ENCODE measurements at places on chromosomes 3 and 15. TPM values are rescaled to one million over a fixed set of nuclear protein-coding genes. Genes with fewer than 3 reads are reported as not detected.

- no peaks in the 10 kb centered on the region for H3K36me3 ChIP-seq
- no peak overlapping the region for H3K4me3 ChIP-seq
- H3K27ac ChIP-seq: no peak overlapping the region
These were observed 124.8 kb upstream of the TNIK start for GRCh38 chr3:171585039-171585438.

GRCh38 chr3:17645074-17645698 lies 97.2 kb downstream of the TBC1D5 start:
- no peaks in the 10 kb centered on the region for H3K36me3 ChIP-seq
- DNase-seq: peak; percentile 40
- H3K4me3 ChIP-seq: no peak overlapping the region
- H3K4me1 ChIP-seq: no peaks in the 10 kb centered on the region

DNA sequence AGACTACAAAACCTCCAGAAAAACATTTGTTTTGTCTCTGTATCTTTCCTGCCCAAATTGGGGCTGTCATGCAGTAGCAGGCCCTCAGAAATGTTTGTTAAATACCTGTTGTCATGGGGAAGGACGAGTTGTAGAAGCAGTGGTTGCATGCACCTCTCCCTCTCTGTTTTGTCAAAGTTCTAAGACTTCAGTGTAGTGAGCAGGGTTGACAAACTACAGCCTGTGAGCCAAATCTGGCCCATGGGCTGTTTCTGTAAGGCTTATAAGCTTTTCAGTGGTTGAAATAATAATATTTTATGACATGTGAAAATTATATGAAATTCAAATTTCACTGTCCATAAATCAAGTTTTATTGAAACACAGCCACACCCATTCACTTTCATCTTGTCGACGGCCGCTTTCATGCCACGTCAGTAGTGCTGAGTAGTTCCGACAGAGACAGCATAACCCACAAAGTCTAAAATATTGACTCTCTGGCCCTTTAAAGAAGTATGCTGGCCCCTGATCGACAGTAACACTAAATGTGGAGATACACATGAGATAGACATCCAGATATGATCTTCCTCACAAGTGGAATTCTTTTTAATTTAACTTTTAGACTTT lies 102.9 kb downstream of the PDZRN3 start:
- H3K4me3 ChIP-seq: no peak overlapping the region
- no peaks in the 10 kb centered on the region for H3K36me3 ChIP-seq
- no peak for DNase-seq
- no peak overlapping the region for H3K27ac ChIP-seq
- H3K4me1 ChIP-seq: no peaks in the 10 kb centered on the region

GRCh38 chr3:11060500-11061251 lies 68.1 kb downstream of the SLC6A1 start:
- no peak overlapping the region for H3K27ac ChIP-seq
- H3K4me3 ChIP-seq: no peak overlapping the region
- no peaks in the 10 kb centered on the region for H3K36me3 ChIP-seq
- peak; percentile 78 for DNase-seq
- no peaks in the 10 kb centered on the region for H3K4me1 ChIP-seq

DNA sequence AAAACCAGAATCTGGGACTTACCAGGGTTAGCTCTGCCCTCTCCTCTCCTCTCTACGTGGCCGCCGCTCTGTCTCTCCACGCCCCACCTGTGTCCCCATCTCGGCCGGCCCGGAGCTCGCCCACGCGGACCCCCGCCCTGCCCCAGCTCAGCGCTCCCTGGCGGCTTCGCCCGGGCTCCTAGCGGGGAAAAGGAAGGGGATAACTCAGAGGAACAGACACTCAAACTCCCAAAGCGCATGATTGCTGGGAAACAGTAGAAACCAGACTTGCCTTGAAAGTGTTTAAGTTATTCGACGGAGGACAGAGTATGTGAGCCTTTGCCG lies 5.4 kb downstream of the ISL2 start:
- H3K4me1 ChIP-seq: peaks cover 26% of the 10 kb centered on the region
- H3K36me3 ChIP-seq: peaks cover 38% of the 10 kb centered on the region
- peaks cover 15% of the 10 kb centered on the region for H3K27me3 ChIP-seq
- H3K4me3 ChIP-seq: peak overlapping the region; percentile 65

- no peak overlapping the region for H3K4me3 ChIP-seq
- no peaks in the 10 kb centered on the region for H3K27me3 ChIP-seq
- H3K36me3 ChIP-seq: no peaks in the 10 kb centered on the region
- no peaks in the 10 kb centered on the region for H3K4me1 ChIP-seq
- no peak for DNase-seq
These were observed 202.8 kb upstream of the TBC1D5 start for GRCh38 chr3:17945018-17945798.

GRCh38 chr3:155418407-155418806 lies 124.9 kb upstream of the STRIT1 start:
- no peaks in the 10 kb centered on the region for H3K36me3 ChIP-seq
- no peak for DNase-seq
- no peak overlapping the region for H3K27ac ChIP-seq
- peaks cover 13% of the 10 kb centered on the region for H3K4me1 ChIP-seq
- no peaks in the 10 kb centered on the region for H3K27me3 ChIP-seq
- no peak overlapping the region for H3K4me3 ChIP-seq

GRCh38 chr3:71549951-71550350 lies 33.6 kb downstream of the FOXP1 start:
- no peaks in the 10 kb centered on the region for H3K27me3 ChIP-seq
- H3K36me3 ChIP-seq: no peaks in the 10 kb centered on the region
- peaks cover 26% of the 10 kb centered on the region for H3K4me1 ChIP-seq
- DNase-seq: no peak

DNA sequence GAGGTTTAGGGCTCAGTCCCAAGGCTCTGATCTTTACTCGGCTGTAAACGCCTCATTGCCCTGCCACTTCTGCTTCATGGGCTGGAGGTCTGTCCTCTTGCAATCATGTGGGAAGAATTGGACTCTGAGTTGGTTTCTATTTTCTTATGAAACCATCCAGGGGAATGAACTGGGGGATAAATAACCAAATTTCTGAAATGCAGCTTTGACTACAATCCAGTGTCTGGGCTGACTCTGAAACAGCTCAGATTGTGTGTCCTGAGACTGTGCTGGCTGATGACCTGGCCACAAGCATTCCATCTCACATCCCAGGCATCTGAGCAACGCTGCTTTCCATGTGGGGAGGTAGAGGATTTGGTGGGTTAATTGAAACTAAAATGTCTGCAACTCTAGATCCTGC lies 71.0 kb upstream of the GALNT15 start:
- peak overlapping the region; percentile 97 for H3K27ac ChIP-seq
- peaks cover 18% of the 10 kb centered on the region for H3K36me3 ChIP-seq
- no peak overlapping the region for H3K4me3 ChIP-seq
- H3K27me3 ChIP-seq: no peaks in the 10 kb centered on the region
- H3K4me1 ChIP-seq: peaks cover 24% of the 10 kb centered on the region

DNA sequence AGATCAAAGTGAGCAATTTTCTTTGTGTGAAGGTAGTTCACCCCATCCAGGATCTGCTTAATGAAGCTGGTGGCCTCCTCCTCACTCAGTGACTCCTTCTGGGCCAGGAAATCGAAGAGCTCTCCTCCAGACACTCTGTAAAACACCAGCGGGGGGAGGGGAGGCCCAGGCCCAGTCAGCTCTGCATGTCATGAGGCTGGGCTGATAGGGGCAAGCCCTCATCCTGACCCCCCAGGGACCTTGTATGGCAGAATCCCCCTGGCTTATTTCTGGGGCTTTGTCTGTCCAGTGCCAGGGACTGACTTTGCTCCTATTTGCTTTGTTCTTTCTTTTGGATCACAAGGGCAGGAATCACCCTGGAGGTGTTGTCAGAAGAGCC lies 74.9 kb downstream of the DAPK2 start:
- H3K4me1 ChIP-seq: peaks cover 30% of the 10 kb centered on the region
- H3K27me3 ChIP-seq: no peaks in the 10 kb centered on the region
- H3K27ac ChIP-seq: no peak overlapping the region
- DNase-seq: no peak
- no peaks in the 10 kb centered on the region for H3K36me3 ChIP-seq

- H3K4me1 ChIP-seq: no peaks in the 10 kb centered on the region
- H3K36me3 ChIP-seq: no peaks in the 10 kb centered on the region
- no peak overlapping the region for H3K4me3 ChIP-seq
- no peak overlapping the region for H3K27ac ChIP-seq
- H3K27me3 ChIP-seq: no peaks in the 10 kb centered on the region
These were observed 72.3 kb downstream of the THSD4 start for GRCh38 chr15:71187526-71187925.

DNA sequence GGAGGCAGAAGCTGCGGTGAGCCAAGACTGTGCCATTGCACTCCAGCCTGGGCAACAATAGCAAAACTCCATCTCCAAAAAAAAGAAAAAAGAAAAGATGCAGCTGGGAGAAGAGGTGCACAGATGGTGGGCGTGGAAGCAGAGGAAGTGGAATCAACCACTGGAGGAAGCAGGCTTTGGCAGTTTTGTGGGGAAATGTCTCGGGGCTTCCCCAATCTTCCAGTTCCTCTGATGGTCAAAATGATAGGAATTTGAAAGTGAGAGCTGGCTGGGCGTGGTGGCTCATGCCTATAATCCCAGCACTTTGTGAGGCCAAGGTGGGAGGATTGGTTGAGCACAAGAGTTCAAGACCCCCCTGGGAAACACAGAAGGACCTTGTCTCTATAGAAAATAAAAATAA lies 48.1 kb upstream of the SMAD3 start:
- H3K36me3 ChIP-seq: no peaks in the 10 kb centered on the region
- H3K27me3 ChIP-seq: no peaks in the 10 kb centered on the region
- no peak overlapping the region for H3K27ac ChIP-seq
- no peak overlapping the region for H3K4me3 ChIP-seq
- peaks cover 16% of the 10 kb centered on the region for H3K4me1 ChIP-seq

DNA sequence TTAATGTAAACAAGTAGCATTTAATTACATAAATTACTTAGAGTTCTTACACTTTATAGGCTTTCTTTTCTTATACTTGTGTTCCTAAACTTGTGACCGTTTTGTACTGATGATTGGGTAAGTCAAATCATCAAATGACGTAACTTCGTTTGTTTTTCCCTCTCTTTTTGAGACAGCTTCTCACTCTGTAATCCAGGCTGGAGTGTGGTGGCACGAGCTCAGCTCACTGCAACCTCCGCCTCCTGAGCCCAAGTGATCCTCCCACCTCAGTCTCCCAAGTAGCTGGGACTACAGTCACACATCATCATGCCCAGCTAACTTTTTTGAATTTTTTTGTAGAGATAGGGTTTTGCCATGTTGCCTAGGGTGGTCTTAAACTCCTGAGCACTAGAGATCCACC lies 226.0 kb downstream of the TCF12 start:
- H3K27me3 ChIP-seq: no peaks in the 10 kb centered on the region
- H3K4me3 ChIP-seq: no peak overlapping the region
- H3K4me1 ChIP-seq: no peaks in the 10 kb centered on the region
- no peaks in the 10 kb centered on the region for H3K36me3 ChIP-seq
- H3K27ac ChIP-seq: no peak overlapping the region
- no peak for DNase-seq

- H3K36me3 ChIP-seq: peaks cover 45% of the 10 kb centered on the region
- no peak overlapping the region for H3K4me3 ChIP-seq
- peak overlapping the region; percentile 11 for H3K27ac ChIP-seq
- no peak for DNase-seq
- H3K4me1 ChIP-seq: peaks cover 35% of the 10 kb centered on the region
These were observed 43.8 kb downstream of the MSL2 start for GRCh38 chr3:136152176-136152843.

DNA sequence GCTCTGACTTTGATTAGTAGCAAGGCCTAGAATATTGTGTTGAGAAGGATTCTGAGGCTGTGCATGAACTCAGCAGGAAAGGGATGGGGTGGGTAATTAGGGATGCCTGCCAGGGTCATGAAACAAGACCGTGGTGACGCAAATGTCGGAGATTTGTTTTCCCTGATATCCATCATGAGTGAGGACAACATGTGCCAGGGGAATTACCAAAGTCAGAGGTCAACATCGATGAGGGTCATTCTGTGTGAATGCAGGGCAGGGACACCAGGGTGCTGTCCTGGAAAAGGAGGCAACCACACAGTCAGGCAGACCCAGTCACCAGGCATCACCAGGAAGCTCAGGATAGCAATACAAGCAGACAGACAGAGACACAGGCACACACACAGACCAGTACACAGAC lies 52.2 kb downstream of the SLCO2A1 start:
- H3K27ac ChIP-seq: no peak overlapping the region
- H3K27me3 ChIP-seq: peaks cover 90% of the 10 kb centered on the region
- no peak overlapping the region for H3K4me3 ChIP-seq
- no peaks in the 10 kb centered on the region for H3K4me1 ChIP-seq
- DNase-seq: no peak

- no peaks in the 10 kb centered on the region for H3K27me3 ChIP-seq
- H3K4me3 ChIP-seq: peak overlapping the region; percentile 99
These were observed 1.1 kb downstream of the ABHD14A start for GRCh38 chr3:51975852-51976549.

- H3K36me3 ChIP-seq: no peaks in the 10 kb centered on the region
- H3K4me1 ChIP-seq: peaks cover 39% of the 10 kb centered on the region
- no peaks in the 10 kb centered on the region for H3K27me3 ChIP-seq
- H3K4me3 ChIP-seq: no peak overlapping the region
- no peak for DNase-seq
These were observed 236.3 kb downstream of the NFKBIZ start for GRCh38 chr3:102085431-102086176.

DNA sequence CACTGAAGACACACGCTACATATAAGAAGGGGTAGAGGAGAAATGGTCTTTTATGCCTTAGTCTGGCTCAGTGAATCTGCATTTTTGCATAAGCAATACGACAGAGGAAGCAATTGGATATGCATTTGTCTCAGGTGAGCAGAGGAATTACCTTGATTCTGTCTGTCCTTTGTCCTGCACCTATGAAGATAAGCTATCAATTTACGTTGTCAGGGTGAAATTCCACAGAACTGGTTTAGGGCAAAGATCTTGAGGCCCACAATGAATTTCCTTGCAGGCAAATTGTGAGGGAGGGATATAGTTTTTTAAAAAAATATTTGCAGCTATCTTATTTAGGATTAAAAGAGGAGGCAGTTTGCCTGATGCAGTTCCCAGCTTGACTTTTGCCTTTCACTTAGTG lies 31.6 kb upstream of the MASP1 start:
- H3K4me3 ChIP-seq: no peak overlapping the region
- peaks cover 9% of the 10 kb centered on the region for H3K27me3 ChIP-seq
- DNase-seq: no peak
- H3K36me3 ChIP-seq: no peaks in the 10 kb centered on the region
- no peak overlapping the region for H3K27ac ChIP-seq
- peaks cover 8% of the 10 kb centered on the region for H3K4me1 ChIP-seq

- H3K27me3 ChIP-seq: no peaks in the 10 kb centered on the region
- H3K36me3 ChIP-seq: no peaks in the 10 kb centered on the region
- no peak overlapping the region for H3K27ac ChIP-seq
- DNase-seq: no peak
- no peak overlapping the region for H3K4me3 ChIP-seq
These were observed 133.3 kb upstream of the TPM1 start for GRCh38 chr15:62909257-62909656.

GRCh38 chr3:28646435-28646834 lies 297.8 kb upstream of the AZI2 start:
- no peak for DNase-seq
- no peaks in the 10 kb centered on the region for H3K36me3 ChIP-seq
- no peaks in the 10 kb centered on the region for H3K4me1 ChIP-seq
- H3K27me3 ChIP-seq: no peaks in the 10 kb centered on the region

CCRL2 gene
- total RNA-seq: 0.54 TPM

CORO2B gene
- total RNA-seq: 0.14 TPM

WDR93 gene
- not detected for total RNA-seq

NME9 gene
- total RNA-seq: not detected

OCA2 gene
- total RNA-seq: not detected

IMPG2 gene
- total RNA-seq: 0.50 TPM

CCR8 gene
- not detected for total RNA-seq

Data from Calu3 (cell line).